Activated CD4-positive, alpha-beta T cell treated with anti-CD3 and anti-CD28 coated beads for 36 hours (primary cell): ENCODE measurements at places on chromosomes 12 and 14. TPM values are rescaled to one million over a fixed set of nuclear protein-coding genes. Genes with fewer than 3 reads are reported as not detected.
A peak's percentile ranks its signal among the peaks of the same experiment; 100 is the strongest.

The STON2 gene
- 0.19 TPM for total RNA-seq

The ASIC1 gene
- 7.3 TPM for total RNA-seq

The PLEKHG7 gene
- total RNA-seq: not detected

The TSPAN19 gene
- not detected for total RNA-seq

The EIF5 gene
- 234 TPM for total RNA-seq

The EPYC gene
- total RNA-seq: not detected

The ABCC9 gene
- not detected for total RNA-seq

The FOXG1 gene
- total RNA-seq: not detected

The ZC2HC1C gene
- total RNA-seq: 1.2 TPM

GRCh38 chr12:109962398-109962797 is 33.8 kb downstream of the GIT2 start:
- DNase-seq: no peak

DNA sequence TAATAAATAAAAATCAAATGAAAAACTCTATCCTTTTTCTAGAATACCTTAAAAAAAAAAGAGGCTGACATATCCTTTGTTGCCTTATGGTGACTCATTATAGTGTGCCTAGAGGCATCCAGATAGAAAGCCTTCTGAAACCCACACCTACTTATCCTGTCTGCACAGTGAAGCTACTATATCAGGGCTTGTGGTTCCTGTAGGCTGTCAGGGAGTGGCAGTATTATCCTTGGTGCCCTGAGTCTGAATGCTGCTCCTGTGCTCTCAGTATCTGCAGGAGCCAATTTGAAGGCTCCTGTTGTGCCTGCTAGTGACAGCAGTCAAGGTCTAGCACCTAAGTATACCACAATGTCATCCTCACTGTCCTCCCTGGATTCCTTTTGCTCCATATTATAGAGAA is 168.4 kb upstream of the AVPR1A start:
- no peak for DNase-seq

DNA sequence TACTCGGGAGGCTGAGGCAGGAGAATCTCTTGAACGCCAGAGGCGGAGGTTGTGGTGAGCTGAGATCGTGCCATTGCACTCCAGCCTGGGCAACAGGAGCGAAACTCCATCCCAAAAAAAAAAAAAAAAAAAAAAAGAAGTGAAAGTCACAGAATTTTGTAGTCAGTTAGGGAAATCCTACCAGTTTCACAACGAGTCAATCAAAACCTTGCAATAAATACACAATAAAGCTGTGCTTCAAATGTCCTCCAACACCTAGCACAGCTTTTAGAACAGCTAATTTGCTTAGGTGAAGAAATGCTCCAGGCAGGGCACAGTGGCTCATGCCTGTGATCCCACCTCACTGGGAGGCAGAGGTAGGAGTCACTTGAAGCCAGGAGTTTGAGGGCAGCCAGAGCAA is 112.8 kb upstream of the ATF7IP start:
- no peak for DNase-seq

DNA sequence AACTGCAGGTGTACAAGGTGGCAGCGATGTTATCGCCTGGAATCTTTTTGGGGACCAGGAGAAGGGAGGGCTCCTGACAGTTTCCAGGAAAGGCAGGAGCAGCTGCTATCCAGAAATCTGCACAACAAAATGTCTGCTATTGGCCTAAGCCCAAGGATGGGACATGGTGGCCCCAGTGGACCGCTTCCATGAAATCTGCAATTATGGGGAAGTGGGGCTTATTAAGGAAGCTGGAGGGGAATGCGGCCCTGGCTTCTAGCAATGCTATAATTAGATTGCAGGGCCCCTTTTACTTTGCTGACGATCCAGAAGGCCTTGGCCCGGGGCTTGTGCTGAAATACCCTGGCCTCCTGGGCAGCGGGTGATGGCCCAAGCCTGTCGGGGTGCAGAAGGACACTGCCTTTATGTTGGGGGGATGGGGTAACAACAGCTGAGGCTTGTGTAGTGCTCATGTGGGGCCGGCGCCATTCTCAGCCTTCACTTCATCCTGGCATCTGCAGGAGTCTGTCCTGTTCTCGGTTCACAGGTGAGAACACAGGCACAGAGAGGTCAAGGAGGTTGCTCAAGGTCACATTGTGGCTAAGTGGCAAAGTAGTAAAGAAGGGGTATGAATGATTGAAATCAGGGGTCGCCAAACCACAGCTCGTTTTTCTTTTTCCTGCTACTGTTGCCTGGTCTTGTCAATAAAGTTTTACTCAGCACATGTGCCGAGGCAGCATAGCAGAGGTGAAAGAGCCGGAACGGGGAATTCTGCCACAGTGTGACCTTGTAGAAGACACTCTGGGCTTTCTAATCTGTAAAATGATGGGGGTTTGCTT is 153.5 kb downstream of the RBM19 start:
- no peak for DNase-seq

DNA sequence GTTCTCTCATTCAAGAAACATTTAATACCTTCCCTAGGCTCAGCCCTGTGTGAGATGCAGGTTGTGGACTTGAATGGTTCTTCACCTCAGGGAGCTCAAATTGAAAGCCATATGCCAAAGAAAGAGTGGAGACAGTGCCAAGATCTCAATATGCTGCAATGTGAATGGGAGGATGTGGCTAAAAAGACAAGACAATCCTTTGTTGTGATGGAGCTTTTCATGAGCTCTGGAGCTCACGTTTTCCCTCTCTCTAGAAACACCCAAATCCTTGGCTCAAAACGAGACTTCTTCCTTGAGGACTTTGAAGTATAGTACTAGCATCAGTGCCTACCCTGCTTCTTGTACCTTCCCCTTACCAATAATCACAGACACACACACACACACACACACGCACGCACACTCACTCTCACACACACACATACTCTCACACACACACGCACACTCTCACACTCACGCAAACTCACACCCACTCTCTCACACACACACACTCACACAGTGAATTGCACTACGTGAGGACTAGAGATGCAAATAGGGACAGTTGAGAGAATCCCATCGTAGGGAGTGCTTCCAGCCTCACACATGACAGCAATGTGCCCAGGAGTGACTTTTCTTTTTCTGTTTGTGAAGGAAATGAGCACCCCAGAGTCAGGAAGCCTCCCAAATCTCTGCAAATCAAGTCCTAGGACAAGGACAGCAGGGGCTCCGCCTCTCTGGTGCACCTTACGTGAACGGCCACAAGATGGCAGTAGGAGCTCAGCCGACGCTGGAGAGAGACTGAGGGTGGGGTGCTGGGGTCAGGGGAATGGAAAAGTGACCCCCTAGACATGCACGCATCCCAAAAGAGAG is 231.4 kb downstream of the PCNX1 start:
- DNase-seq: peak; percentile 73

- no peak for DNase-seq
Measured at GRCh38 chr14:23640524-23641141, 4.5 kb downstream of the DHRS2 start.

GRCh38 chr14:78091361-78091760 is 78.8 kb upstream of the NRXN3 start:
- DNase-seq: no peak

GRCh38 chr12:101967506-101967905 is 90.1 kb downstream of the DRAM1 start:
- no peak for DNase-seq

GRCh38 chr14:37253905-37254304 is 56.2 kb downstream of the MIPOL1 start:
- no peak for DNase-seq

GRCh38 chr14:79600406-79600805 is 610.9 kb downstream of the DIO2 start:
- no peak for DNase-seq

- DNase-seq: no peak
Measured at GRCh38 chr14:105499256-105500035, 8.4 kb downstream of the TEDC1 start.

GRCh38 chr12:13981990-13982389 is 588 bp upstream of the GRIN2B start:
- peak; percentile 41 for DNase-seq

DNA sequence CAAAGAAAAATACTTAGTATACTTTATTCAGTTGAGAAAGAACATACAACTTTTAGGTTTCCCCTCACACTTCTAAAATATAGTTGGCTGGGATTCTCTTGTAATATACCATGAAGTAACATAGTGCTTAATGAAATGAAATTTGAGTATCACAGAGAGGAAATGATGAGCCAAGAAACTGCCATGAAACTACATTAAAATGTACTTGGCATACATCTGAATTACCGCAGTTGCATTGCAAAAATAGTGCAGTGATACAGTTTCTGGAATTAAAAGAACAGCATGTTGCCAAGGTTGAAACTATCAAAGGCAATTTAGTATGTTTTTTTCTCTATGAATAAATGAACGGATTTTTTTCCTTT is 389.2 kb downstream of the TMEM117 start:
- no peak for DNase-seq

- no peak for DNase-seq
Measured at GRCh38 chr14:95889236-95889979, 12.8 kb downstream of the TUNAR start.

DNA sequence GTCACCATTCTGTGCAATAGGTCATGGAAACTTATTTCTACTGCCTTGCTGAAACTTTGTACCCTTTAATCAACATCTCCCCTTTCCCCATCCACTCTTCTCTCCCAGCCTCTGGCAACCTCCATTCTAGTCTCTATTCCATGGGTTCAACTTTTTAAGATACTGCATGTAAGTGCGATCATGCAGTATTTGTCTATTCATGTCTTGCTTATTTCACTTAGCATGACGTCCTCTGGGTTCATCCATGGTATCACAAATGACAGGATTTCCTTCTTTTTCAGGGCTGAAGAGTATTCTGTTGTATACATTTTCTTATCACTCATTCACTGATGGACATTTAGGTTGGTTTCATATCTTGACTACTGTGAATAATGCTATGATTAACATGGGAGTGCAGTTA is 222.4 kb downstream of the PAX9 start:
- no peak for DNase-seq

DNA sequence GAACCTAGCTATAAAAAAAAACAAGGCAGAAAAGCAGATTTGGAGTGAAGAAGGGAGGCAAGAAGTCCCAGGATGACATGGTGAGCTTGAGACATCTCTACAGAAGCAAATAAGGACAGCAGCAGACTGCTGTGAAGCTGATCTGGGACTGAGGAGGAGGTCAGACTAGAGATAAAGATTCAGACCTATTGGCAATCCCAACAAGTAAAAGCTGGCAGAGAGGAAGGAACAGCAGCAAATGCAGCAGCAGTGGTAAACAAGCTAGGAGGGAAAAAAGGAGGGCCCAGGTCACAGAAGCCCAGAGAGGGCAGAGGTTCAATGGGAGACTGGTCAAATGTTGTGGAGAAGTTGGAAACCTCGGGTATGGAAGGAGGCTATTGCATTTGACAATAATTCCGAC is 11.3 kb downstream of the SPTB start:
- DNase-seq: no peak

DNA sequence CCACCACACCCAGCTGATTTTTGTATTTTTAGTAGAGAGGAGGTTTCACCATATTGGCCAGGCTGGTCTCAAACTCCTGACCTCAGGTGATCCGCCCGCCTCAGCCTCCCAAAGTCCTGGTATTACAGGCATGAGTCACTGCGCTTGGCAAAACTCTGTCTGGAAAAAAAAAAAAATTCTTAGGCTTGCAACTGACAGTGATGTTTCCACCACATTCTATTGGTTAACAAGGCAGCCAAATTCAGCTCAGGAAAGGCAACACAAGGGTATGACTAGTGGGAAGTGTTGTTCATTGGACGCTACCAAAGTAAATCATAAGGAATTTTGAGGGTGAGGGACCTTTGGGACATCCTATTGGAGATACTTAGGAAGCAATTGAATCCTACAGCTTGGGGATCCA is 2.9 kb upstream of the SBNO1 start:
- no peak for DNase-seq

GRCh38 chr12:90020014-90020413 is 311.4 kb upstream of the ATP2B1 start:
- no peak for DNase-seq

DNA sequence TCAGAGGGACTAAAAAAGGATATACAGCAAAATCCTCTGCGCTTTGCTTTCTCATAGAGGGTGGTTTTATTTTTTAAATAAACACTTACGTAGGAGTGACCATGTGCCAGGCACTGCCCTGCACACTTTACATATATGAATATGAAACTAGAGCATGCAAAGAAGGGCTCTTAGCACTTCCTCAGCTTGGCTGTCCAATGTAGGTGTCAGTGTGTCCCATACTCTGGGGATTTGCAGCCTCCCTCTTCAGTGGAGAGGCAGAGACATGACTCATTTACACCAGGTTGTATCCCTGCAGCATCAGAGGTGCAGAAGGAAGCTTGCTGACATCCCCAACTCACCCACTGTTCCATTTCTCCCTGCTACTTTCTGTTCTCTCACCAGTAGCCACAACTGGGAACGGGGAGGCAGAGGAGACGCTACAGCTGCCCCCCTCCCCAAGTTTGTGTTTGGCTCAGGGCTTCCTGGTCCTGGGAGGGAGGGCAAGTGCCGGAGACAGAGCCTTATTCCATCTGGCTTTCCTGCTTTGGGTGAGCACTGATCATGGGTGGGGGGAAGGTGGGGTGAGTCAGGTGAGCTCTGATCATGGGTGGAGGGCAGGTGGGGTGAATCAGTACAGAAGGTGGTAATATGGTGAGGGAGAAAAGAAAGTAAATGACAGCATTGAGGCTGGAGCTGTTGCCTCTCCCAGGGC is 4.9 kb upstream of the KRT5 start:
- DNase-seq: no peak

- no peak for DNase-seq
Measured at GRCh38 chr14:60677701-60678100, 28.4 kb upstream of the SIX1 start.

DNA sequence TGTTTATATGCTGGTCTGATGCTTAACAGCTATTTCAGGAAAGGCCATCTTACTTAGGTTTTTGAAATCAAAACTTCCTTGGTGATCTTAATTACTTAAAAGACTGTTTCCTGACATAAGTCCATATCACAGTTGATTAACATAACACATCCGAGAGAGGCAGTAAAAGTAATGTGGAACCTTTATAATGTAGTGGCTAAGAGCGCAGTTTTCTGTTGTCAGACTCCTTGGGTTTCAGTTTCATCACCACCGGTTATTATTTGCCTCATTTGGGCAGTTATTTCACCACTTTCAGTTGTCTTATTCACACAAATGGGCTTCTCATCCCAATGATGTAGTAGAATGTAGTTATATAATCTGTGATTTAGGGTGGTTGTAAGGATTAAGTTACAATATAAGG is 30.9 kb downstream of the TBC1D15 start:
- DNase-seq: no peak

DNA sequence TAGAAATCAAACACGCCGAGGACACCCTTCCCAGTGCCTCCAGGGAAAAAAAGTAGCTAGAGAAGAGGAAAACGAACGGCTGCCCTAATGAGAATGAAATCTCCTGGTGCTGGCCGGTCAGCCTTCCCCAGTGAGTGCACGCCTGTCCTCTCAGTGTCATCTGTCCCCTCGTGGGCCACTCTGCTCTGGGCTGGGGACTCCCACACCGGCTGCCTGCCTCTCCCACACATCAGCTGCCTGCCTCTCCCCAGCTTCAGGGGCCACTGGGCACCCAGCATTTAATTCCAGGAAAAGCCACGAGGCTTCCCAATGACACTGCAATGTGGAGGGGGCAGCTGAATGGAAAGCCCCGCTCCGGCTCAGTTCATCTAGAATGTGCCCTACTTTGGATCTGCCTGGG is 59.0 kb downstream of the CCDC85C start:
- no peak for DNase-seq

GRCh38 chr12:78721906-78722305 is 142.7 kb upstream of the SYT1 start:
- DNase-seq: no peak

GRCh38 chr12:42498549-42499247 is 90.8 kb downstream of the PRICKLE1 start:
- no peak for DNase-seq
